ENCODE measurements at places on chromosomes 7 and 10.

GRCh38 chr10:73790886-73791625 is 5.7 kb downstream of the ZSWIM8 start:
- H3K36me3 ChIP-seq: peaks cover 33% of the 10 kb centered on the region
- no peak overlapping the region for H3K27ac ChIP-seq
- H3K4me1 ChIP-seq: peaks cover 15% of the 10 kb centered on the region
- no peak for DNase-seq

GRCh38 chr10:30094601-30095000 is 35.2 kb upstream of the JCAD start:
- DNase-seq: no peak
- H3K36me3 ChIP-seq: no peaks in the 10 kb centered on the region
- no peak overlapping the region for H3K27ac ChIP-seq
- H3K4me3 ChIP-seq: no peak overlapping the region
- peaks cover 11% of the 10 kb centered on the region for H3K27me3 ChIP-seq

GRCh38 chr10:24988831-24989640 is 26.9 kb downstream of the ENKUR start:
- H3K27me3 ChIP-seq: peaks cover 3% of the 10 kb centered on the region
- no peaks in the 10 kb centered on the region for H3K4me1 ChIP-seq
- H3K4me3 ChIP-seq: no peak overlapping the region
- H3K36me3 ChIP-seq: no peaks in the 10 kb centered on the region

GRCh38 chr7:26376175-26376917 is 84.7 kb downstream of the SNX10 start:
- H3K4me1 ChIP-seq: peaks cover 5% of the 10 kb centered on the region
- H3K27me3 ChIP-seq: peaks cover 22% of the 10 kb centered on the region
- H3K27ac ChIP-seq: no peak overlapping the region
- peak overlapping the region; percentile 70 for H3K4me3 ChIP-seq
- DNase-seq: peak; percentile 65

- no peaks in the 10 kb centered on the region for H3K36me3 ChIP-seq
- DNase-seq: no peak
- H3K27me3 ChIP-seq: peaks cover 2% of the 10 kb centered on the region
- peaks cover 4% of the 10 kb centered on the region for H3K4me1 ChIP-seq
- no peak overlapping the region for H3K27ac ChIP-seq
- H3K4me3 ChIP-seq: no peak overlapping the region
These were observed 505.1 kb downstream of the DNAJB6 start for GRCh38 chr7:157841773-157842370.

DNA sequence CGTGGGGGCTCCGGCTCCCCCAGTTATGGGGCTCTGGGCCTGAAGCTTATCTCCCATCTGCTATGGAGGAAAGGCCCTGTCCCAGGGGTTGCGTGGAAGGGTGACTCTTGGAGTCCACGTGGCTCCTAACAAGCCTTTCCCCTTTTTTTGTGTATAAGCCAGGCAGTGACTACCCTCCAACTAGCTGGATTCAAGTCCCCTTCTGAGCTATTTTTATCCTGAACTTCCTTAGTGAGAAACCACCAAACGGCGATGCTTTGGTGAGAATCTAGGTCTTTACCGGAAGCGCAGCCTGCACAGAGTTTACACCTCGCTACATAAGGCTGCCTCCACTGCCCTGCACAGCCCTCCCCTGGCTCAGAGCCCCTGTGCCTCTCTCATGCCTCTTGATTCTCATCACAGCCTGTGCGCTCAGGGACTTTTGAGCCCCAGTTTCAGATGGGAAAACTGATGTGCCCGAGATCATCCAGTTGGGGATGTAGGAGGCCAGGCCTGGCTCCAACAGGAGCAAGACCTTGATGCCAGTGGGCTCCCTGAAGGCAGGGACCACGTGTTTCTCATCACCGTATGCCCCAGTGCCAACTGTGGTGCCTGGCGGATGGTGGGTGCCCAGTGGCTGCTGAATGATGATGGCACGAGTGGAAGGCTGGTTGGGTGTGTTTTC is 102.3 kb upstream of the PPIF start:
- H3K27me3 ChIP-seq: no peaks in the 10 kb centered on the region
- H3K27ac ChIP-seq: peak overlapping the region; percentile 91
- H3K4me1 ChIP-seq: peaks cover 73% of the 10 kb centered on the region

DNA sequence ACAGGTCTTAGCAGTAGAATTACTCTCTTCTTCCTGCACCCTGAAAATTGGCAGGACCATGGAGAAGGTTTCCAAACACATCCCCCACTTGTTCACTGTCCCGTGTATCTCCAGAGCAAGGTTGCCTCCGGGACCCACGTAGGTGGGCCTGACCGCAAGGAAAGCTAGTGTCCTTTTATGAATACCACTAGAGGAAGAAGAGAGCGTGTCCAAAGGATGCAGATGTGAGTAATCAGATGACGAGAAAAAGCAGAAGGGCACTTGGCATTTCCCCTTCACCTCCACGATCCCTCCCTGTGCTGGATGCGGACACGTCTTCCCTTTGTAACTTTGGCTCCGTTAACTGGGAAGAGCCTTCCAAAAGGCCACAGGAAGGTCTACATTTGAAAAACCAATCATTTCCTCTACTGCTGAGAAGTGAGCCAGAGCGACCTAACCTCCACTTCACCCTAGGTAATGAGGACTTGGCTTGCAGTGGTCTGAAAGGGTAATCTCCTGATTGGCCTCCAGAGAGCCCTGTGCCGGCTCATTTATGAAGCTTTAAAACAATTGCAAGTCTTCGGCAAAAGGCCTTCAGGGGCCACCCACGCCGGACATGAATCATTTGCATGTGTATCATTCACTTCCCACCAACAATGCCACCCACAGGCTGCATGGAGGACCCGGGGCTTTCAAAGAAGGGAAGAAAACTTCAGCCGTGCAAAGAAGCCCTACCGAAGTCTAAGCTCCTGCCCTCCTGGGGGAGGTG is 55.4 kb downstream of the LYZL1 start:
- no peaks in the 10 kb centered on the region for H3K36me3 ChIP-seq
- H3K4me3 ChIP-seq: no peak overlapping the region
- H3K27me3 ChIP-seq: peaks cover 21% of the 10 kb centered on the region
- peaks cover 6% of the 10 kb centered on the region for H3K4me1 ChIP-seq
- DNase-seq: no peak

- DNase-seq: no peak
- peaks cover 18% of the 10 kb centered on the region for H3K4me1 ChIP-seq
- H3K27ac ChIP-seq: no peak overlapping the region
- no peaks in the 10 kb centered on the region for H3K27me3 ChIP-seq
- H3K36me3 ChIP-seq: no peaks in the 10 kb centered on the region
- no peak overlapping the region for H3K4me3 ChIP-seq
These were observed 44.1 kb upstream of the TARP start for GRCh38 chr7:38317515-38317914.

DNA sequence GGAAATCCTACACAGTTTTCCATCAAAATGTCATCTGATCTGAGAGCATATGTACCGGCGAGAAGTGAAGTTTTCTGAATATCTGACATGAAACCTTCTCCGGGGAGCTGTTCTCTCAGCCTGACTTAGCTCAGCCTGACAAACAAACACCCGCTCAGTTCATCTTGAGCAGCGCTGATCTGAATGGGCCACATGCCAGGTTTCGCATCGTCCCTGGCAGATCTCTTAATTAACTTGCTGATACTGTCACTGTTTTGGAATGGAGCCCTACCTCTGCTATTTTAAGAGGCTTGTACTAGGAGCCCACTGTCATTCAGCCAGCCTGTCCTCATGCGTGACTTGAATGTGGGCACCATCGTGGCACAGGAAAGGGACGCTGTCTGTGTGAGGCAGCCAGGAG is 109.2 kb downstream of the STRA8 start:
- H3K4me3 ChIP-seq: no peak overlapping the region
- H3K36me3 ChIP-seq: no peaks in the 10 kb centered on the region
- H3K27me3 ChIP-seq: no peaks in the 10 kb centered on the region

GRCh38 chr10:46224414-46224682 is 62.4 kb upstream of the ANTXRL start:
- peaks cover 4% of the 10 kb centered on the region for H3K4me1 ChIP-seq
- H3K27me3 ChIP-seq: no peaks in the 10 kb centered on the region
- H3K27ac ChIP-seq: no peak overlapping the region
- H3K36me3 ChIP-seq: peaks cover 4% of the 10 kb centered on the region

DNA sequence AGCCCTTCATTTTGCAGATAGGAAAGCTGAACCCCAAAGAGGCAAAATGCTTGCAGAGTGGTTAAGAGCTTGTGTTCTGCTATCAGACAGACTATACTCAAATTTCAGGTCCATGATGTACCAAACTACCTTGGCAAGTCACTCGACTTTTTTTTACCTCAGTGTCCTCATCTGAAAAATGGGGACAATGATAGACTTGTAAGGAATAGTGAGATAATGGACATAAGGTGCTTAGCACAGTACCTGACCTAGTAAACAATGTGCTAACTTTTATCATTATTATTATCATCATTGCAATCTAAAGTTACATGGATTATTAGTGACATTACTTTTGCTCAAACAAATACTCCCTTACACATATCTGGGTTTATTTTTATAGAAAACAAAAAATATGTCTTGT is 79.4 kb upstream of the ARID5B start:
- no peak for DNase-seq
- H3K36me3 ChIP-seq: no peaks in the 10 kb centered on the region
- no peaks in the 10 kb centered on the region for H3K27me3 ChIP-seq
- no peak overlapping the region for H3K27ac ChIP-seq
- no peaks in the 10 kb centered on the region for H3K4me1 ChIP-seq

GRCh38 chr10:75718991-75719390 is 287.6 kb downstream of the LRMDA start:
- peaks cover 11% of the 10 kb centered on the region for H3K27me3 ChIP-seq
- H3K4me1 ChIP-seq: no peaks in the 10 kb centered on the region
- H3K4me3 ChIP-seq: no peak overlapping the region
- DNase-seq: no peak

Data from activated CD4-positive, alpha-beta T cell treated with anti-CD3 and anti-CD28 coated beads for 36 hours (primary cell).